ENCODE measurements at places on chromosomes 16 and 17.

DNA sequence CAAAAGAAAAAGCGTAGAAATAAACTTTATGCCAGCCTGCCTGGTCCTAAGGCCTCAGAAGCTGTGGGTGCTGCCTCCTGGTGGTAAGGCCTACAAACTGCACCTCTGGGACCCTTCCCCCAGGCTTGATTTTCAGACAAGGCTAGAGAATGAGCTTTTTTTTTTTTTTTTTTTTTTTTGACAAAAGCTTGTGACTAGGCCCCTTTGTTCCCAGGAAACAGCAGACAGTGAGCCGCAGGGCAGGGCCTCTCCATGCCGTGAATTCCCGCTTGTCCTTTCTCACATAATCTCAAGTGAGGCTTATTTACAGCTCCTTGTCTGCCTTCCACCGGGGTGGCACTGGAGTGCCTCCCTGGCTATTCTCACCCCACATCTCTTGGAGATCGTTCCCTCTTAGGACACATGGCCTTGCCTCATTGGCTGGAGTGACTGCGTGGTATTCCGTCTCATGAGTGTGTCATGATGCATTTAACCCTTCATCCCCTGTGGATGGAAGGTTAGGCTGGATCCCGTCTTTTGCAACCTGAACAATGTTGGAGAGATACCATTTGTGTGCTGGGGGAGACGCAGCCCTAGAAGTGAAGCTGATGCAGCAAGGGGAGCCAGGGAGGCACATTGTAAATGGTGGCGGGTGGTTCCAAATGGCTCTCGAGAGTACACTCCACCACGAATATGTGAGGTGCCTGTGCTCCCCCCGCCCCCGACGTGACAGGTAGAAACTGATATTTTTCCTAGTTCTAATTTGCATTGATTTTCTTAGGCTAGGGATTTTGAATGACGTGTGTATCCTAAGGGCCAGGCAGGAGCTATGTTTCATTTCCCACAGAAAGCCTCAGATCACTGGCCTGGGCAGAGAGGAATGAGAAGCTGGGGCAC is 49.6 kb downstream of the USP22 start:
- DNase-seq = peak; percentile 60

DNA sequence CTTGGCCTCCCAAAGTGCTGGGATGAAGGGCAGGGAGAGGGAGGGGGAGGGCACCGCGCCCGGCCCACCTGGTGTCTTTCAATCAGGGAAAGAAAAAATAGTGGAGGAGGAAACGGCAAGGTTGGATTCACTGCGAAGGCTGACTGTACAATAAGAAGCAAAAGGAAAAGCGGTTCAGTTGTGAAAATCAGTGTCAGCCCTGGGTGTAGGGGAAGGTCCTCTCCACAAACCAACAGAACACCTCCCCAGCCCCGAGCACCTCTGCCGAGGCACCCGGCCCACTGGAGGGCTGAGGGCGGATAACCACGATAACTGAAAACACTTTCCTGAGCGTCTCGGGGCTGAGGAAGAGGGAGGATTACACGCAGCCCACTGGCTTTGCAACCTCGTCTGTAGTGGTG is 1.4 kb upstream of the SPG7 start:
- peak; percentile 25 for DNase-seq

- no peak for DNase-seq
Observed at GRCh38 chr17:81244358-81245023, 5.4 kb downstream of the NDUFAF8 start.

GRCh38 chr16:87836844-87837581 is 32.3 kb downstream of the SLC7A5 start:
- DNase-seq = no peak

DNA sequence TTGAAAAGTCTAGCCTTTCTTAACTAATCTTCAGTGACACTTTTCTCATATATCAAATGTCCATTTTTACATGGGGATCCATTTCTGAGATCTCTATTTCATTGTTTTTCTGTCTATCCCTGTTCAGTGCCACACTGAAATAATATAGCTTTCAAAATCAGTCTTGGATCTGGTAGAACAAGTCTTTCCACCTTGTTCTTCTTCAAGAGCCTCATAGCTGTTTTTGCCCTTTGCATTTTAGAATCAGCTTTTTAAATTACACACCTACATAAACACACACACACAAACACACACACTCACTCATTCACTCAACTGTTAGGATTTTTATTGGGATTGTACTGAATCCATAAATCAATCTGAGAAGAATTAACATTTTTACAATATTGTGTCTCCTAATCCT is 19.2 kb downstream of the GSDMB start:
- no peak for DNase-seq
